ENCODE measurements at places on chromosomes 5 and 9.

- DNase-seq: no peak
Measured at GRCh38 chr9:134919303-134919702, 1.6 kb upstream of the FCN1 start.

DNA sequence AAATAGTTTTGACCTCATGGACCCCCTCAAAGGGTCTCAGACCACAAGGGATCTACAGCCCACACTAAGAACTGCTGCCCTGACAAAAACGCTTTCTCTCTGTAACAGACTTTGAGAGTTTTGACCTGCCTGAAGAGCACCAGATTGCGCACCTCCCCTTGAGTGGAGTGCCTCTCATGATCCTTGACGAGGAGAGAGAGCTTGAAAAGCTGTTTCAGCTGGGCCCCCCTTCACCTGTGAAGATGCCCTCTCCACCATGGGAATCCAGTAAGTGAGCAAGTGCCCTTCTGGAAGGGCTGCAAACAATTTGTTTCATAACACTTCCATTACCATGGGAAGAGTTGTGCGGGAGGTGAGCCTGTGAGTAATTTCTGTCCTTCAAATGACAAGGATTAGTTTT, 6.0 kb downstream of the PTTG1 start:
- DNase-seq: no peak

DNA sequence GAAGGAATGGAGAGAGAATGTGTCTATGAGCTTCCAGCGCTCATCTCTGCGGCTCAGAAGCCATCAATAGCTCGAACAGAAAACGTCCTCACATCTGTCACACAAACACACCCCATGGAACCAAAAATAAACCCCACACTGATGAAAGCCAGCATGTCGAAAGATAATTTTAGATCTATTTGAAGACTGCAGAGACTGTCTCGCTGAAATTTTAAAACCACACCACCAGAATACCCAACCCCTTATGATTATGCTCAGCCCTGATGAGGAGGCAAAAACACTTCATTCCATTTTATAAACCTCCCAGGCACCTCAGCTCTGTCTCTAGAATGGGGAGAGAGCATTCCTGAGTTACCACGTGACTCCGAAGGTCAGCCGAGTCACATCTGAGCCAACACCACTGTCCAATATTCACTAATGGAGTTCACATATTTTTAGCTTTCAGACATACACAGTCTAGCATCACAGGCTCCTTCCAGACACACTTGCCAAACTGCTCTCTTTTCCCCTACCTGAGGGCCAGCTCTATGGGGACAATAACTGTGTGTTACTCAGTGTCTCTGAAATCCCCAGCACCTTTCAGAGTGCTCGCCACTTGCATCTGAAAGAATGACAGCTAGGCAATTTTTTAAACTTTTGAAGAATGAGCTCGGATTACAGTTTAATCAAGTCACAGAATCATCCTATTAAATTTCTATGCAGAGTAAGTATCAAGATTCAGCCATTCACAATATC, 63.2 kb downstream of the SERINC5 start:
- DNase-seq: no peak

DNA sequence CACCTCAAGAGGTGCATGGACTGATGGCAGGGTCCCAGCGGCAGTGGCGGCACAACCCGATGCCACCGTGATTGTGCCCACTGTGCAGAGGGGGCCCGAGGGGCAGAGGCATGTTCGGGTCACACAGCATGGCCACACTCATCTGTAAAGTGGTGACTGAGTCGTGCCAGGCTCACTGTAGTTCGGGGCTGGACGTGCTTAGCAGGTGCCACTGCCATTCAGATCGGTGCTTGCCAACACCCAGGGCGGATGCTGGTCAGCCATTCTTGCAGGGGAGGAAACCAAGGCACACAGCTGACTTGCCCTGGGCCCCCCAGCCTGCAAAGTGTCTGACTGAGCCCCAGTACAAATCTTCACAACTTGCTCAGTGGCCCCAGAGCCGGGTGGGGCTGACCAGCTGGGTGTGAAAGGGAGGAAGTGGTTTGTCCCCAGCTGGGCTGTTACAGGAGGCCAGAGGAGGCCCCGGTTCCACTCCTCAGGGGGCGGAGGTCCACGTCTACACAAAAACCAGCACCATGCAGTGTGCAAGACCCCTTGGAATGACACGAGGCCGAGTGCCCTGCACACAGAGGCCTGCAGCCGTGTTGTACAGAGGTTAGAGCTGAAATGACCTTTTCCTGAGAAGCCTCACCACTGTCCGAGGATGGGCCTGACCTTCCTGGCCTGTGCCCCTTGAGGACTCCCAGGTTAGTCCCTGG, 17.9 kb downstream of the FGD3 start:
- no peak for DNase-seq

GRCh38 chr5:53545744-53546143, 14.7 kb upstream of the NDUFS4 start:
- DNase-seq: no peak

GRCh38 chr9:129936222-129936621, 101.0 kb downstream of the USP20 start:
- DNase-seq: no peak

DNA sequence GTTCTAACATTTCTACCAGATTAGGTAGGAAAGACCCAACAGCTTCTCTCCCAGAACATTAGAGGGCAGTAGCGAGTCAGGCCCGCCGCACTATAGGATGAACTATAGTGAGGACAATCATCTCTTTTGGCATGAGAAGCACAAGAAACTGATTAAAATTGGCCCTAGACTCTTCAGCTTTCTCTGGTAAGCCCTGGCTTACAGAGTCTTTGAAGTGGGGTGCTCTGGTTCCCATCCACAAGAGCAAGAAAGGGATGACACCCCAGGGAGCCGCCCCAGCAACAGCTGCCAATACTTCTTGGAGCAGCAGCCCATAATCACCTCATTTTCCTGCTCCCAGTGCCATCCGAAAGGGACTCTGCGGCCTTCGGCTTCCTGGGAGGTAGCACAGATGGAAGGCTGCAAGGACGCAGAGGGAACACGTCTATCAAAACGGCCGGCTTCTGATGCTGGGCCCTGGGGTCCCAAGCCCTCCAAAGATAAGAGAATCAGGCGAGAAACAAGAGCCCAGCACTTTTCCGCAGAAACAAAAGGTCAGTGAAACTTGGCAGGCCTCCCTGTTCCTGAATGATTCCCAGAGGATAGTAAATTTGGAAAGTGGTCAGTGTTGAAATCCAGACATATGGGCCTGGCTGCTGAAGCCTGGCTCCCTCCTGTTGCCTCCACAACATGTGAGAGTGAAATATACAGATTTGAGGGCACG, 69.3 kb downstream of the HSD17B3 start:
- DNase-seq: peak; percentile 90

DNA sequence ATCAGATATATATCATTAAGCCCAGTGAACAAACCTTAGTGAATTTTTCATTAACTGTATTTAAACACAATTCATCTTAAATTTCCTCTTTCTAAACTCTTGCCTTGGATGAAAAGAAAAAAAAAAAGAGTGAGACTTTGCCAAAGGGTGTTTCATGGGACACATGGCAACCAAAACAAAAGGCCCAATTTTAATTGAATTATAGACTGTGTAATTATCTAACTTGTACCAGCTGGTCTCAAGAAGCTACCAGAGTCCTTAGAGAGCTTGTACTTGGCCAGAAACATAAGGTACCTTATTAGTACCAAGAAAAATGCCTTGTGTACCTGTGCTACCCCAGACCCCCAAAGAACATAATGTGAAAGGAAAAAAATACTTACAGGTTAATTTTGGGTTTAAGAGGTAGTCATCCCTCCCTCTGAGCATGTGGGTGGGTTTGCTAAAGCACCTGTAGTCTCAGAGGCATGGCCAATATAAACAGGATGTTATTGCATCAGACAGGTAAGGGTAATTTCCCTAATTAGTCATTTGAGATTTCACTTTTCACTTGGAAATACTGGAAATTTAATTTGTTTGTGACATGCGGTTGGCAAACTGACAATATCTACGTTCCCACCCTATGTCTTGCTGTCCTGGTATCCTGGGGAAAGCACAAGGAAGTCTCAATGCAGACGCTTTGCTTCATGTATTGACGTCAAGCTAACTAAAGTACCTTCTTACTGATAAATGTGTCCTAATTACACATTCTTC, 90.1 kb downstream of the SNCAIP start:
- DNase-seq: no peak

DNA sequence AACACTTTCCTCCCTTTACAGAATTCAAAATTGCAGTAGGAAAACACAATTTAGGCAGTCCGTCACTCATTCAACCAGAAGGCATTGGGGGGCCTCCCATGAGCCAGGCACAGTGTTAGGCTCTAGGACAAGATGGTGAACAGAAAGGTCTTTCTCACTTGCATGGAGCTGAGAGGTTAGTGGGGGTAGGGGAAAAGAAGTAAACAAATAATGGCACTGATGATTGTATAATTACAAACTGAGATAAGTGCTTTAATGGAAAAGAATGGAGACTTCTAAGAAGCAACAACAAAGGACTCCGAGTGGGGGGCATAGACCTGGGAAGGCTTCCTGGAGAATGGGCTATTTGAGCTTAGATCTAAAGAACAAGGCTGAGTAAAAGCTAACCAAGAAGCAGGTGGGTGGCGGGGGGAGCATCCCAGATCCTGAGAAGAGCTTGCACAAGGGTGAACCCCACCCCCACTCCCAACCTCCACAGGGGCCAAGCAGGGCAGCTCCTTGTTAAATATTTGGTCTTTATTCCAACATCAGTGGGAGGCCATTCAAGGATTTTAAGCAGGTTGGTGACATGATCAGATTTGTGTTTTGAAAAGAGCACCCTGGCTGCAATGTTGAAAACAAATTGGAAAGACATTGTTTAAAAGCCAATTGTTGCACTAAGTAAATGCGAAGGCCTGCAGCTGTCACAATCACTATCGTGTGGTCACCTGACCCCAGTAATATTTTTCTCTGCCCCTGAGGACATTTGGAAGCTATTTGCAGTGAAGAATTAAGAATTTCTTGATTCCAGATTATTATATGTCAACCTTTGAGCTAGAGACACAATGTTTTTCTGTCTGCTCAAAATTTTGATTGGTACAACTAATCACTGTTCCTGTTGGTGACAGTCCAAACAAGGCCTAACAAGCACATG, 73.9 kb upstream of the EFNA5 start:
- no peak for DNase-seq

- DNase-seq: no peak
Measured at GRCh38 chr5:34854459-34855174, 15.7 kb downstream of the TTC23L start.

DNA sequence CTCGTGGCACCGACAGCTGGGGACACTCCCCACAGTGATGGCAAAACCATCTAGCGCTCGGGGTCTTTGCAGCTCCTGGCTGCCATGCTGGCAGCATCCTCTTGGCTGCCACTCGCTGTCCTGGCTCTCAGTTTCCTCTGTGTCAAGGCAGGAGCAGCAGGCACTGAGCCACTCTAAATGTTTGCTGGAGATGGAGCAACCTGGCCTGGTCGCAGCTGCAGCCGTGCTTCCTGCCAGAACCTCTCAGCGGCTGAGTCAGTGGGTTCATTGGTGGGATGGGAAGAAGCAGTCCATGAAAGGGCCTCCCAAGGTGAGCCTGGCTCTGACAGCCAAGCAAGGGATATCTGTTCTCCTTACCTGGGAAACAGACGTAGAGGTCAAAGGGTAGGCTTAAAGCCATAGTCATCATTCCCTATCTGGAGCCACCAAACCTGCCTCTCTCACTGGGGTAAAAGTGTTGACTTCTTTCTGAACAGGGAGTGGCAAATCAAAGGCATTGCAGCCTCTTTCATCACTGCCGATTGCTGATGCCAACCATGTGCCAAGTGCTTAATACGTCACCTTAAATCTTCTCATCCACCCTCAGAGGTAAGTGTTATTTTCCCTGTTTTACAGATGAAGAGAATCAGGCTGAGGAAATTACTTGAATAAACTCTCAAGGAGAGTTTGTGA, 304.8 kb upstream of the ZNF462 start:
- no peak for DNase-seq

DNA sequence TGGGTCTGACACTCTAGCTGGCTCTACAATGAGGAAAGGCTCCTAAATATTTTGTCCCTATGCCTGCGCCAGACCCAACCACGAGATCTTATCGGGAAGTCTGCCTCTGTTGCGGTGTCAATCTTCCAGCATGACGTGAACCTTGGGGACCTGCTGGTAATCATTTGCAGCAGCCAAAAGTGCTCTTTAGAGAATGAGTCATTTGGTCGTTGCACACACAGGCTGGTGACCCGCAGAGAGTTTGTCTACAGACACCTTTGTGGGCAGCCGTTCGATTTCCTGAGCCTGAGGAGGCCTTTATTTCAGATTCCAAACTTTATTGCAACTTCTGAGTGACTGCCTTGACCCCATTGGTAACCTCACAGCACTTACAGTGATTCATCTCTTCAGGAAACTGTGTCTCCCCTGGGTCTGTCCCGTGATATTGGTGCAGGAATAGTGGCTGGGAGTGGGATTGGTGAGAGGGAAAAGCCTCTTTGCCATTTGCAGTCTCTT, 326.1 kb downstream of the NSG2 start:
- peak; percentile 79 for DNase-seq

DNA sequence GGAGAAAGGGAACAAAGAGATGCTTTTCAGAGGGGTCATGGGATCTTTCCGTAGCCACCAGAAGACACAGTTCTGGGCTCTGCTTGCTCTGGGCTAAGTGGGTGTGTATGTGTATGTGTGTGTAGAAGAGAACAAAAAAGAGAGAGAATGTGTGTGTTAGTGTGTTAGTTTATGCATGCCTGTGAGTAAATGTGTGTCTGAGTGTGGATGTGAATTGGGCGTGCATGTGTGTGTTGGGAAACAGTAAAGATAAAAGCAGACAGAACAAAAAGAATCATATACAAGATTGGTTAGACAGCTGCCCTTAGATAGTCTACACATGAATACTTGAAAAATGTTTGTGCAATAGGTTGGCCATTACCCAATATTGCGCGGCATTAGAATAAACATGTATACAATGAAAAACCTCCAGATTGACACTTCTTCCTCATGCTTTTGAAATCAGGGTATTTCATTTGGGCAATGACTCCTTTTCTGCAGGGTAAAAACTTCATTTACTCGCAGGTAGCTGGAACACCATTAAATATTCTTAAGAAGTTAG, 36.5 kb upstream of the HSPA9 start:
- DNase-seq: no peak

DNA sequence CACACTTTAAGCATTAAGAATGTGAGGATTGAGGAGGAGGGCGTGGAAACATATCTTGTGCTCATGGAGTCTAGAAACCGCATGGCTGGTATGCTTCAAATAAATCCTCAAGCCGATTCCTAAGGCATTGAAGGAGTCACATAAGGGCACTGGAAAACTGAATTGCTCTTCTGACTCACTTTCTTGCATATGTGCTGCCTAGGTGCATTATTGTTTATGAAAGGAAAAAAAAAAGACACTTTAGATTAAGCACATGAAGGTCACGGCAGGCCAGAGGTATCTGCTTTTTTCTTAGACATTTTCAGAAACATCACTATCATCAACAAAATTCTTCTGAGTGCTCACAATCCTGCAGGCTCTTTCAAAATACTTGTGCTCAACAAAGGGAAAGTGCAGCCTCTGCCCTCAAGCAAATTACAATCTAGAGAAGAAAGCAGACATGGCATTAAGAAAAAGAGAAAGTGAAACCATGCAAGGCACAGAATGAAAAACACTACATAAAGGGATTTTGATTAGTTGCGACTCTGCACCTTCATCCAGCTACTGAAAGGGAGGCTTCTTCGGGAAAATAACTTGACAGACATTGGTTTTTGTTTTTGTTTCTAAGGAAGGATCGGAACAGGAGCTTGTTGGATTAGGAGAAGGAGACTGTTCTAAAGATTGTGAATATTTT, 2117.6 kb downstream of the MAT2B start:
- DNase-seq: no peak

GRCh38 chr5:627840-628239, 15.7 kb downstream of the CEP72 start:
- DNase-seq: no peak

GRCh38 chr5:27311544-27311943, 273.2 kb upstream of the CDH9 start:
- no peak for DNase-seq

- DNase-seq: no peak
Measured at GRCh38 chr5:87770601-87771121, 357.9 kb upstream of the CCNH start.

All from H54 (cell line).